Muscle of arm (tissue), 14 donors: ENCODE measurements at places on chromosomes 11 and 22.
A peak's percentile ranks its signal among the peaks of the same experiment; 100 is the strongest.

- no peak for DNase-seq
Measured at GRCh38 chr22:43994006-43994405, 30.1 kb upstream of the PARVB start.

DNA sequence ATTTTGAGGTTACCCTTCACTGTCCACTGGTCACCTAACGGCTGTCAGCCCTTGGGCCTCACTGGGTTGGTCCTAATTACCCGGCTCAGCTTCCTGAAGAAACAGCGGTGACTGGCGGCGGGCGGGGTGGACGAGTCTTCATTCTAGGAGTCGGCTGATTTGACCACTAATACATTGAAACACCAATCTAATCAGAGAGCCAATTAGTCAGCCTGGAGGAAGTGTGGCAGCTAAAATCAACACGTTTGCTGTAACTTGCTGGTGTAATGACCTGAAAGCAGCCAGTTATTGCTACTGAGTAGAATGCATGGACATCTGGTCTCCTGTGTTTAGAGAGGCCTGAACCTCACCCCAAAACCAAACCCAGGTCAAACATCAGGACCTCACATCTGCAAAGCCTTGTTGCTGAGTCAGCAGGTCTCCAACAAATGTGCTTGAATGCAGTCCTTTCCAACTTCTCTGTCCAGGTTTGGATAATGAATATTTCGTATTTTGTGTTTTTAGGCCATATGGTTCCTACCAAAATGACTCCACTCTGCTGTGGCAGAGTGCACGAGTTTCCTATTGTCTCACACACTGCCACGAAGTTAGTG lies 496.4 kb downstream of the BRD1 start:
- no peak for DNase-seq

DNA sequence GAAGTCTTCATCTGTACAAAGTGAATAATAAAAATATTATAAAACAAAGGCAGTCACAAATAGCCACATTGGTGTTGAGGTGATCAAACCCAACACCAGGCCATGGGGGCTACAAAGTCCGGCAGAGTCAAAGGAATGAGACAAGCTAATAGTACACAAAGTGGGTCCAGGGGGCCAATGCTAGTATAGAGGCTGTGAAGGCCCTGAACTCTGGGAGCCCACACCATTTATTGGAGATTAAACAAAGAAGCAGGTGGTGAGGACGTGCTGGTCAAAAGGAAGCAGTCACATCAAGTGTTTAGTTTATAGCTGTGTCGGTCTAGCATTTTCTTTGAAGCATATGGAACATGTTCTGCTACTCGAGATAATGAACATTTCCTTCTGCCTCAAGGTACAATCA lies 58.6 kb upstream of the CCT8L2 start:
- DNase-seq, result no peak

- DNase-seq, result no peak
Measured at GRCh38 chr22:19599004-19599403, 74.8 kb upstream of the CLDN5 start.

- DNase-seq, result no peak
Measured at GRCh38 chr11:70696076-70696475, 297.7 kb downstream of the CTTN start.

- DNase-seq, result no peak
Measured at GRCh38 chr11:64146036-64146955, 19.6 kb downstream of the MACROD1 start.

DNA sequence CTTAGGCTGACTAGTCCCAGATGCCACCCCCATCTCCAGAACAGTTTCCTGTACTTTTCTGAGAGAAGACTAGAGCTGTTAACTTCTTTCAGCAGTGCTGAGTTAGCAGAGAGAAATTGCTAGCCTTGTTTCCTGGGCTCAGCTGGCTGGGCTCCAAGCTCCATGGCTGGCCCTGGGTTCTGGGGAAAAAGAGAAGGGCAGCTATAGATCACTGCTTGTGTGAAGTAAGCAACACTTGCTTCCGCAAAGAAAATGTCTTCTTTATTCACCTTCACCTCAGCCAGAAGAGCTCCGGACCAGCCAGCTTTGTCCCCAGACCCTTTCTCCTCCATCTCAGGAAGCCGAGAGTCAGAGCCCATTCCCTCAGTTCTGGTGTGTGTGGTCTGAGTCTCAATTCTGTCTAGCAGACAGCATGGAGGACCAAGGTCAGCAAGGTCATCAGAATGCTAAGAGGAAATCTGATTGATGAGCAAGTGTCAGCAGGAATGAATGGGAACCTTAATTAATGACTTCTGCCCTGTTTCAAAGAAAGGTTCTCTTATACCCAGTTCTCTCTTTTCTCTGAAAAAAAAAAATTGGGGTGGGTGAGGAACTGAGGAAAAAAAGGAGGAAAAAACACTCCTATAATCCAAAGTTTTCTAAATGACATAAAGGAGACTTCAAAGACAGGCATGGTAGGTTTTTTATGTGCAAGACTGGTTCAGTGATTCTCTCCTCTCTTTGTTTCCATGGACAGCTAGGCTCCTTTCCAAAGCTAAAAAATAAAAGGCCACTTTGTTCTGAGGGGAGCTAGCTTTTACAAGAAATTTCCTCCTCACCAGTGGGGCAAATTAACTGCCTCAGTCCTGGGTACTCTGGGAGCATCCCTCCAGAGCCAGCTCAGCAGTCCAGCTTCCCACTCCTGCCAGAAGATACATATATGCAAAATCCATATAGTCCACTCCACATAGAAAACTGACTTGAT lies 63.6 kb upstream of the FAM181B start:
- peak; percentile 7 for DNase-seq

- no peak for DNase-seq
Measured at GRCh38 chr11:97461044-97461880, 1071.4 kb downstream of the JRKL start.

GRCh38 chr11:49952091-49952490 lies at the start of gene OR4C13:
Gene OR4C13 (plus strand): TSS chr11:49952391. CDS start chr11:49952423, 32 bp downstream.
- no peak for DNase-seq

DNA sequence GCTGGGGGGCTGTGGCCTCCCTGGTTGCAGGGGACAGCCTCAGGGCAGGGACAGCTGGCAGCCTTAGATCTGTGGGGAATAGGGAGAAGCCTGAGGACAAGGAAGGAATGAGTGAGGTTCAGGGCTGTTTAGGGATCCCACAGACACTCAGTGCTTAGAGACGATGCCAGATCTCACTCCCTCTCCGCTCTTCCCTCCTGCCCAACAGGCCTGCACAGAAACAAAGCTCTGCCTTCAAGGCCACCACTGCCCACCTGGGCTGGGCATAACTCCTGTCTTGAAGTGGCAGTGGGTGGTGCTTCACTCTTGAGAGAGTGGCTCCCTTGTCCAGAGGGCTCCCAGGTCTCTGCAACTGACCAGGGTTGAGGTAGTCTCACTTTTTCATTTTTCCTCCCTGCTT lies 13.1 kb upstream of the CENATAC start:
- DNase-seq, result no peak

GRCh38 chr11:66631883-66632282 lies 6.6 kb upstream of the RBM4 start:
- no peak for DNase-seq

- no peak for DNase-seq
Measured at GRCh38 chr11:72908032-72908676, 93.9 kb downstream of the ATG16L2 start.

- no peak for DNase-seq
Measured at GRCh38 chr22:24165673-24166072, 15.6 kb upstream of the SUSD2 start.

- peak; percentile 93 for DNase-seq
Measured at GRCh38 chr11:71787098-71787823, 45.7 kb upstream of the DEFB108B start.

DNA sequence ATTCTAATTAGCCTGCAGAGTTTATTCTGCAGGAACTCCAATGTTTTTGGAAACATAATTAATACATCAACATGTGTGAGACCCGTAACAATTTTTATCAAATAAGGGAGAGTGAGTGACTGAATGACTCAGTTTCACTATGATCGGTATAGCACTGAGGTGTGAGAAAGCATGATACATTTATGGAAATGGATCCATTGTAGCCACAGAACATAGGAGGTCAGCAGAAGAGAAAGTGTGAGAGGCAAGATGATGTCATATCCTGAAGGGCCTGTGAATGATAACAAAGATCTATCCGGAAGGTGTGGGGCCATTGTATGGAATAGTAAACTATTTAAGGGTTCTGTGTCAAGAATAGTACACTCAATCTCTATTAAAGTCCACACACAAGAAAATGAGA lies 1406.1 kb upstream of the TENM4 start:
- no peak for DNase-seq

- no peak for DNase-seq
Measured at GRCh38 chr11:1854132-1854948, 1.5 kb downstream of the LSP1 start.

GRCh38 chr11:11057472-11057854 lies 199.6 kb upstream of the ZBED5 start:
- DNase-seq, result no peak

DNA sequence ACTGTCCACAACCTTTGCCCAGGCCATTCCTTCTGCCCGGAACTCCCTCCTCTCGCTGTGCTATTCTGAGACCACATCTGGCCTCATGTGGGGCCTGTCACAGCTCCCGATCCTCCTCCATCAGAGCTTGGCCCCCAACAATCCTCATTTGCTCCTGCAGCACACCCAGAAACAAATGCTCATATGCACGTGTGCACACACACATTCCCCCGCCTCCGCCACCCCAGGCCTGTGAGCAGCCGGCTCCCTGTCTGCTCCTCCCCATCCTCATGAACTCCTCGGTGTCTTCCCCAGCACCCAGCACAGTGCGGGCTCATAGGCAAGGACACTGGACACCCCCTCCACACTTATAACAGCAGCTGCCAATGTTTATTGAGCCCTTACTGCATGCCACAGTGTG lies 29.7 kb upstream of the PICK1 start:
- DNase-seq, result no peak

GRCh38 chr11:133243832-133244231 lies 288.5 kb downstream of the OPCML start:
- DNase-seq, result no peak

- no peak for DNase-seq
Measured at GRCh38 chr22:32827049-32827602, 25.6 kb downstream of the TIMP3 start.
